Fibroblast of the aortic adventitia (primary cell): ENCODE measurements at places on chromosomes 4 and X.

GRCh38 chr4:168615294-168616065 is 118.6 kb downstream of the PALLD start:
- DNase-seq = peak; percentile 87

GRCh38 chr4:4408132-4408523 is 21.2 kb downstream of the NSG1 start:
- no peak for DNase-seq

GRCh38 chr4:38177641-38178391 is 217.6 kb downstream of the PTTG2 start:
- DNase-seq = peak; percentile 84

GRCh38 chrX:137194164-137194563 is 160.4 kb upstream of the GPR101 start:
- DNase-seq = peak; percentile 39

DNA sequence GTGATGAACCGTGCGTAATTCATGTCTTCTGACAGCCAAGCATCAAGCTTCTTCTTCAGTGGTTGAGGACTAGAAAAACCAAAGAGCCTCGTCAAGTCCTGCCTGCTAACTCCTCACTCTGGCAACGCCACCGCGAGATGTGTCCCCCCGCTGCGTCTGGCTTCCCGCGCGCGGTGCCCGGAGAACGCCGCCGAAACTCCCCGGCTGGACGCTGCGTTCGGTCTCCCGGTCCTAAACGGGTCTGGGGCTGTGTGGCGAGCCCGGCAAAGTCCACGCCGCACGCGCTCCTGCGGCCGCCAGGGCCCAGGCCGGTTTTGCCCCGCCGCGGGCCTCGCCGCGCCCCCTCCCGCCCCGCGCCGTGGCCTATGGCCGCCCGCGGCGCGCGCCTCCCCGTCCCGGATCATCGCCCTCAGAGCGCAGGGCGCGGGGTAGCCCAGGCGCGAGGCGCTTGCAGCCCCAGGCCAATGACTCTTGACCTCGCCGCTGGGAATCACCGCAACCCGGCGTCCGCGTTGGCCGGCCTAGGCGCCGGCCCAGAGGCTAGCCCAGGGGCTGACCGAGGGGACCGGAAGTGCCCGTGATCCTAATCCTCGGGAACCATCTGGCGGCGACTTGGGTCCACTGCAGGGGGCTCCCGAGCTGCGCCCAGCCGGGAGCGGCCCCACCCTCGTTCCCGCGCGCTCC is at the start of gene AADAT:
Gene AADAT (minus strand): TSS at position 289 of the 684 bp plus-strand sequence. CDS start 266 bp downstream, at position 23.
- DNase-seq = peak; percentile 72

DNA sequence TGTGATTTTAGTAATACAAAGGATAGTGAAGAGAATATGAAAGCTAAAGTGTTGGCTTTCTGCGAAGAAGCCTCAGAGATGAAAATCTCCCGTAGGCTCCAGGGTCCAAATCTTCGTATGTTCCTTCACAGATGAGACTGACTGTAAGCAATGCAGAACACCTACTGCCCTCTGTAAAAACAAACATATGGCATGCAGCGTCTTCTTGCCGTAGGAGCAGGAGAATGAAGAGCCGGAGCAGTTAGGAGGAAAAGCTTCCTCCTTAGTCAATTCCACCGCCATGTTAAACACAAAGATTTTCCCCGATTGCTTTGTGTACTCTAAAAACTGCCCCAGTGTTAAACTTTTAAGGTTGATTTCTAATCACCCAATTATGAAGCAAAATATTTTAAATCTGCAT is 22.5 kb downstream of the RWDD4 start:
- DNase-seq = no peak

GRCh38 chr4:77590482-77590881 is 15.1 kb upstream of the CXCL13 start:
- no peak for DNase-seq

DNA sequence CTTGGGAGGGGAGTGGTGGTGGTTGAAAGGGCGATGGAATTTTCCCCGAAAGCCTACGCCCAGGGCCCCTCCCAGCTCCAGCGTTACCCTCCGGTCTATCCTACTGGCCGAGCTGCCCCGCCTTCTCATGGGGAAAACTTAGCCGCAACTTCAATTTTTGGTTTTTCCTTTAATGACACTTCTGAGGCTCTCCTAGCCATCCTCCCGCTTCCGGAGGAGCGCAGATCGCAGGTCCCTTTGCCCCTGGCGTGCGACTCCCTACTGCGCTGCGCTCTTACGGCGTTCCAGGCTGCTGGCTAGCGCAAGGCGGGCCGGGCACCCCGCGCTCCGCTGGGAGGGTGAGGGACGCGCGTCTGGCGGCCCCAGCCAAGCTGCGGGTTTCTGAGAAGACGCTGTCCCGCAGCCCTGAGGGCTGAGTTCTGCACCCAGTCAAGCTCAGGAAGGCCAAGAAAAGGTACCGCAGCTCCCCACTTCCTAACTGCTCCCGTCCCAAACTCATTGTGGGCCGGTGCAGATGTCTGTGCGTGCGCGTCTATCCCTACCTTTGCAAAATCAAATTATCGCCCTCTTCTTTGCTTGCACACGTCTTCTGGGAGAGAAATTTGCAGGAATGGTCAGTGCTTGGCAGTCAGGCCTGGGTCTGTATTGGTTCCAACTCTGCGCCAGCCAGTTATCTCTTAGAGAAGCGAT is 533 bp downstream of the IL15 start:
- peak; percentile 57 for DNase-seq

- DNase-seq = no peak
Measured at GRCh38 chr4:141587897-141588296, 48.5 kb upstream of the IL15 start.

DNA sequence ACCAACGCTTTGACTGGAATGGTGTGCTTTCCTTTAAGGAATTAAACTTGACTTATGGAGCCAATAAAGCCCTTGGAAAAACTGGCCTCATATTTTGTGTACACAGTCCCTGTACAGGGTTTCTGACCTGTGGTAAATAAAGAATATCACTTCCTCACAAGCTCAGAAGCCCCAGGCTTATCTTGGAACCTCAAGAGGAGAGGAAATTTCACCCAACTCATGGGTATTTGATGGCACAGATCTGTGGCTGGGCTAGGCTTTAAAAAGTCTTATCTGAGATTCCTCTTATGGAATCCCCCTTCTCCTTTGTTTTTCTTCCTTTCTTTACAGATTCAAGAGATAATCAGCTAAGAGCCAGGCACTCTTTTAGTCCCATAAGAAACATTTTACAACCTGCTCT is 89.3 kb upstream of the USP38 start:
- no peak for DNase-seq

GRCh38 chrX:96440941-96441340 is 243.7 kb upstream of the DIAPH2 start:
- DNase-seq = peak; percentile 9

GRCh38 chr4:95129031-95129430 is 371.3 kb downstream of the BMPR1B start:
- DNase-seq = no peak

DNA sequence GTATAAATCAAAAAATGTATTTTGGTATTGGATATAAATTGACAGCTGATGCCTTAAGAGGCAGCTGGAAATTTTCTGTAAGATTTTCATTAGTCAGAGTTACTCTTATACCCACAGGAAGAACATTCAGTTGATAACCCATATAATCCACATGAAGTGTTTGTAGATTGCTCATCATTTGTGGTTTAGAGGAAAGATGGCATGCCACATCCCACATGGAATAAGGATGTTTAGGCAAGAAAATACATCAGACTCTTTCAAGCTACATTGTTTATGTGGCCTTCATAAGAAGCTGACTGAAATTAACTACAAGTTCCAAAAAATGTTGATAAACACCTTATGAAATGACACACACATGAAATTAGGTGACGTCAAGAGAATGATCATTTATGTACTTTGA is 56.6 kb downstream of the AREG start:
- DNase-seq = peak; percentile 72

DNA sequence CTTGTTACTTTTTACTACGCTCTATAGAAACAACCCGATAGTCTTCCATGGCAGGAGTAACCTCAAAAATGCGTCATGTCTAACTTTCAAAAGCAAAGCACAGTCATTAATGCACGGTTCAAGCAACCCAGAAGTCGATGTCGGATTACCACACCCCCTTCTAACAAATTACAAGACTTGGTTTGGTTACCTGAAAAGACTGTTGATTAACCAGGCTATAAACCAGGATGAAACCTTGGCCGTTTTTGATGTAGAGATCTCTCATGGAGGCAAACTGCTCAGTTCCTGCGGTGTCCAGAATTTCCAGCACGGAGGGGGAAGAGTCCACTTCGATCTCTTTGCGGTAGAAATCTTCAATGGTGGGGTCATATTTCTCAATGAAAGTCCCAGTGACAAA is 2.4 kb downstream of the RAP2C start:
- peak; percentile 23 for DNase-seq

- no peak for DNase-seq
Measured at GRCh38 chr4:152221816-152222516, 313.9 kb downstream of the FBXW7 start.

DNA sequence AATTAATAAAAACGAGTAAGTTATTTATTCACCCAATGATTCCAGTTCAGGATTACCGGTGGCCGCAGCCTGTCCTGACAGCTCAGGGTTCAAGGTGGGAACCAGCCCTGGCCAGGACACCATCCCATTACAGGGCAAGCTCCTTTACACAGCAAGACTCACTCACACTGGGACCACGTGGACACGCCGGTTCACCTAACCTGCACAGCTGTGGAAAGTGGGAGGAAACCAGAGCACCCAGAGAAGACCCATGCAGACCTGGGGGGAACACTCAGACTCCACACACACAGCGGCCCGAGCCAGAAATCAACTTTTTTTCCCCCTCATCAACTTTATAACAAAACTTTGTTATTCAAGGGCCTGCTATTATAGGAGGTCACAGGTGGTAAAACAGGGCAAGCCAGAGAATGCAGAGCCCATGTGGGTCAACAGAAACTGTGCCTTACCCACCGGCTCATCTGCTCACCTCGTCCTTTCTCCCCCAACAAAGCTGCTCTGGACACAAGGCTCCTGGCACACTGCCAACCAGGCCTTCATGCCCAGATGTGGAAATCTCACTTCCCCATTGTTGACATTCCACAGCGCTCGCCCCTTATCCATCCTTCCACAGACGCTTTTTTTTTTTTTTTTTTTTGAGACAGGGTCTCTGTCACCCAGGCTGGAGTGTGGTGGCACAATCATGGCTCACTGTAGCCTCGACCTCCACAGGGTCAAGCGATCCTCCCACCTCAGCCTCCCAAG is 8.0 kb upstream of the ODAPH start:
- DNase-seq = peak; percentile 58

DNA sequence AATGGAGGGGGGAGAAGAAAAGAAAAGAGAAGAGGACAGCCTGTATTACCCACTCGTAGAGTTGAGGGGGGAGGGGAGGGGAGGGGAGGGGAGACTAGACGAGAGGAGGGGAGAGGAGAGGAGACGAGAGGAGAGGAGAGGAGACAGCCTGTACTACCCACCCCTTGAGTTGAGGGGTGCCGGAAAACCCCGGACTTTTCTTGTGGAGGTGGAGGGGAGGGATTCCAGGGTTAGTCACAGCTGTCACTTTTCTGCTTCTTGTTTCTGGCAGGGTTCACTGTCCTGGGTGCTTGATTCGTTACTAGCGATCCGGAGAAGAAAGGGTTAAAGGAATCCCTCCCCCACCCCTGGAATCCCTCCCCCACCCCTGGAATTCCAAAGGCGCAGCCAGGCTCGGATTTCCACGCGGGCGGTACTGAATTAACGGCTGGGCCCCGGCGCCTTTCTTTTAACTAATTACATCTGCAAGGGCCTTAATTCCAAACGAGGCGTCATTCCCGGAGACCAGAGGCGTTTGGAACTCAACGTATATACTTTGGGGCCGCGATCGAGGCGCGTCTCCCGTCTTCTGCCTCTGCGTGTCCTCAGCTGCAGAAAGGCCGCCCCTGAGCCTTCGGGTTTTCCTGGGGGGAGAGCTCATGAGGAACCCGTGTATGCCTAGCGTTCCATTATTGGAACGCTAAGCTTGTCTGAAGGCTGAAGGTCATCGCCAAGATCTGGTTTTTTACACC is 20.1 kb upstream of the CSF2RA start:
- DNase-seq = no peak

DNA sequence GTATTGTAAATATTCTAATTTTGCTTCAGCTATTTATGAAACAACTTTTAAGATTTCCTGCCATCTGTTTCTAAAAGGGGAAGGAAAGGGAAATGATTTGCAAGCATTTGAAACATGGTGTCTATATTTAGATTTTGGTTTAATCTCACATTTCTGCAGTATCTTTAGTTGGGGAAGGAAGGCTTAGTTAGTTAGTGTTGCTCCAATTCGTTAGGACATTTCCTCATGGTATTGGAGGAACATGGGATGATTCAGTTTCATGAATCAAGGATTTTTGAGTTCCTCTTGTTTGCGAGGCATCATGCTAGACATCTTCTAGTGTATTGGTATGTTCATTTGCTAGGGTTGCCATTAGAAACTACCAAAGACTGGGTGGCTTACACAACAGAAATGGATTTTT is 20.5 kb upstream of the TMEM192 start:
- DNase-seq = no peak

DNA sequence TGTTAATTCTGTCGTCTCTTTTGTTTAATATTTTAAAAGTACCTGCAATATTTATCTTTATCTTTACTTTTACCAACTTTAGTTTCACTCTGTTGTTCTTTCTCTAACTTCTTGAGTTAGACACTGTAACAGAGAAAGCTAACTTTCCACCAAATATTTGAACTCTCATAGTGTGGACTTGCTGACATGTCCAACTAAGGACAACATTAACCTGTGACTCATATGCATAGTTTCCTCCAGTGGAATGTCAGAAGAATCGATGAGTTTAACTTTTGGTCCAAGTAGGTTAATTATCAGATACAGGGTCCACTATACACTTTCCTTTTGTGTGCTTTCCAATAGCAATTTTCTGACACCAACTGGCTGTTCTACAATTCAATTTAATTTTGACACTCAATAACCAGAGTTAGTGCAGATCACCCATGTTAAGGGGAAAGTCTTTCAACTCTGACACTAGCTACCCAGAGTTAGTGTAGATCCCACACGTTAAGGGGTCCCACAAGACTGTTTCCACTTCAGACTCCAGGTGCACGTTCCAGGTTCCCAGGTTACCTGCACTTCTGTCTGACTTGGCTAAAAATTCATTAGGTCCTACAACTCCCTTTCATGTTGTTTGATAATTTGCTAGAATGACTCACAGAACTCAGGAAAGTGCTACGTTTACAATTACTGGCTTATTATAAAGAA is 559.0 kb upstream of the AMOT start:
- DNase-seq = peak; percentile 31

GRCh38 chr4:108333353-108333942 is 164.7 kb upstream of the LEF1 start:
- DNase-seq = no peak

GRCh38 chr4:138103597-138104283 is 138.4 kb downstream of the SLC7A11 start:
- DNase-seq = no peak

DNA sequence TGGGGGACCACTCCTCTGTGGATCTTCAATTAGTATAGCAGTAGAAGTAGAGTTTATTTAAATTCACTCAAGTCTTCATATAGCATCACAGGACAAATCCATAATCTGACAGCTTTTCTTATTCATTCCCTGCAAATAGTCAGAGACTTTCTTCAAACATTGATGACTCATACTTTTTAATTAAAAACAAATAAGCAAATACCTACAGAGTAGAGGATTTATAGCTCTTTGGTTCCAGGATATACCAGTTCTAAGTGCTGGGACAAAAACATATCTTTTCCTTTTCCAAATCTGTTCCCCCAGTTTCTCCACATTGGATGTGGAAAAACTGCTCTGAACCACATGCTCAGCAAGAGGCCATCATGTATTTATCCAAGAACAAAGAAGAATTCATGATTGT is 24.1 kb downstream of the EMCN start:
- DNase-seq = peak; percentile 27
